ENCODE measurements at places on chromosomes 4 and X. TPM values are rescaled to one million over a fixed set of nuclear protein-coding genes. Genes with fewer than 3 reads are reported as not detected.

DNA sequence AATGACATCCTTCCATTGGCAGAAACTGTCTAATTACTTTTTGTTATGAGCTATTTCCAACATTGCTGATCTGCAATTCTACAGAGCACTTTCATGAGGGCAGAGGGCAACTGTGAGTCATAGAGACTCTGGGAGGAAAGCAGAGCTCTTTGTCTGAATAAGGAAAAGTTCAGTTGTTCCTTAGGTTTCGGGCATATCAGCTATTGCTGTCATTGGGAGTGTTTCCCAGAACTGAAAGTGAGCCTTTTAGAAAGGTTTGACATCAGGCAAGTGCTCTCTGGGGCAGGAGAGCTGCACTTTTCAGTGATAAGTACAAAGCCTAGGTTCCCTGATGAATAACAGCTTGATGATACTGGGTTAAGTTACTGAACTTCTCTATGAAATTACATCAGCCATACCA is 119.2 kb upstream of the EDNRA start:
- DNase-seq = no peak

Gene NHS
- polyA plus RNA-seq = 15.5 TPM

GRCh38 chr4:172680691-172681090 is 487.9 kb upstream of the GALNT7 start:
- no peak for DNase-seq

GRCh38 chrX:85107407-85107806 is 103.7 kb downstream of the APOOL start:
- no peak for DNase-seq

Gene NIPAL1
- polyA plus RNA-seq = 13.2 TPM

- DNase-seq = no peak
These were observed 427.3 kb upstream of the FRG1 start for GRCh38 chr4:189513421-189513820.

DNA sequence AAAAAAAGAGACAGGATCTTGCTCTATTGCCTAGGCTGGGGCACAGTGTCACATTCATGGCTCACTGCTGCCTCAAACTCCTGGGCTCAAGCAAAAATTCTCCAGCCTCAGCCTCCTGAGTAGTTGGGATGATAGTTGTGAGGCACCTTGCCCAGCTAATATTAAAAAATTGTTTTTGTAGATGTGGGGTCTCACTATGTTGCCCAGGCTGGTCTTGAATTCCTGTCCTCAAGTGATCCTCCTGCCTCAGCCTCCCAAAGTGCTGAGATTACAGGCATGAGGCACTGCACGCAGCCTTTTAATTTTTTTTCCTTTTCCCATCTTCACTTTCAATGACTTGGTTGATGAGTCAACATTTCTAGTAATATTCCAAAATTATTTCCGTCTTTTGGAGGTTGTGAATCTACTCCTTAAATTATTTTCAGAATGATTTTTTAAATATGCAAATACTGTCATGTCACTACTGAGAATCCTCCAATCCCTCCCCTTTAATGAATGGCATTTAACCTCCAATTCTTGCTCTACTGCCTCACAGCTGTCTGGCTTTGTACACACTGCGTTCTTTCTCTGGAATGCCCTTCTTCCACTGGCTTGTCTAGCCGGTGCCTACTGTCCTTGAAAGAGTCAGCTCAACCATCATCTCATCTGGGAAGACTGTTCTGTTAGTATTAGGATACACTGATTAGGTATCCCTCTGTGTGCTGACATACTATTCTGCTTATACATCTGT is 27.5 kb upstream of the DCTD start:
- DNase-seq = no peak

- no peak for DNase-seq
These were observed 687 bp upstream of the GRIA2 start for GRCh38 chr4:157219711-157220370.

Gene FGG
- polyA plus RNA-seq = not detected

DNA sequence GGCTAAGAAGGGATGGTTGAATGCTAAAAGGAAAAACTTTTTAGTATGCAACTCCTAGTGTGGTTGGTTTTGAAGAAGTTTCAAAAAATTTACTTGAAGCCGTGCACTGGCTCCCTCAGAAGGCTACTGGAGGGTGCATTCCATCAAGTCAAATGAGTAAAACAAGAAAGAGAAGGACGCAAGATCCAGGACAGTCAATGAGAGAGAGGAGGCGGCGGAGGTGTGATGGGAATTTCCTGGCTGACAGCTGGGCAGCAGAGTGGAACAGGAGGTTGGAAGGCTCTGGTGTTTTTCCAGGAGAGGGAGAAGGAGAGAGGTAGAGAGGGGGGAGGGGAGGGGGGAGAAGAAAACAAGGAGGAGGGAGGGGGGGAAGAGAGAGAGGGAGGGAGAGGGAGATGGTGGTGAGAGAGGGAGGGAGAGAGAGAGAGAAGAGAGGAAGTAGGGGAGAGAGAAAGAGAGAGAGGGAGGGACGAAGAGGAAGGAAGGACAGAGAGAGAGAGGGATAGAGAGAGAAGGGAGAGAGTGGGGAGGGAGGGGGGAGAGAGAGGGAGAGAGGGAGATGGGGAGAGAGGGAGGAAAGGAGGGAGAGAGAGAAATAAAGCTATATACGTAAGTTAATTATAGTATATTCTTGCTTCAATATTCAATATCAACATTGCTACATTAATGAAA is 126.4 kb downstream of the SH3KBP1 start:
- no peak for DNase-seq

GRCh38 chrX:56928546-56928945 is 66.8 kb downstream of the SPIN3 start:
- DNase-seq = no peak

GRCh38 chr4:25103418-25103817 is 56.8 kb downstream of the SEPSECS start:
- DNase-seq = no peak

- no peak for DNase-seq
These were observed 197.1 kb upstream of the GIMD1 start for GRCh38 chr4:106565727-106566126.

DNA sequence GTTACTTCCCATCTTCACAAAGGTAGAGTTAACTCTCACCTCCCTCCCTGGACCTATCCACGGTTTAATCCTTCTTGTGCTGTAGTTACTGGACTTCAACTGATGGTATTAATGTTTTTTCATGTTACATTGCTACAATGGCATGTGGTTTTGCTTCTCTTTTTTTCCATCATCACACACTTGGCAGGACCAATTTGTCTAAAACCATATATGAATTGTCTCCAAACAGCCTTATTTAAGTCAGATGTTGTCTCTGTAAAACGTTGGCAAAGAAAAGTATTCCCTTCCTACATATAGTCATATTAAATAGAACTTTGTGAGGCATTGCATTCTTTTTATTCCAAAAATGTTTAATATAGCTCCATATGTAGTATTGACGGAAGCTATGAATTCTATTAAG is 15.5 kb downstream of the PRRG1 start:
- no peak for DNase-seq

Gene HMX1
- polyA plus RNA-seq = not detected

Gene FREM3
- 0.34 TPM for polyA plus RNA-seq

Gene MAD2L1
- polyA plus RNA-seq = 55.7 TPM

DNA sequence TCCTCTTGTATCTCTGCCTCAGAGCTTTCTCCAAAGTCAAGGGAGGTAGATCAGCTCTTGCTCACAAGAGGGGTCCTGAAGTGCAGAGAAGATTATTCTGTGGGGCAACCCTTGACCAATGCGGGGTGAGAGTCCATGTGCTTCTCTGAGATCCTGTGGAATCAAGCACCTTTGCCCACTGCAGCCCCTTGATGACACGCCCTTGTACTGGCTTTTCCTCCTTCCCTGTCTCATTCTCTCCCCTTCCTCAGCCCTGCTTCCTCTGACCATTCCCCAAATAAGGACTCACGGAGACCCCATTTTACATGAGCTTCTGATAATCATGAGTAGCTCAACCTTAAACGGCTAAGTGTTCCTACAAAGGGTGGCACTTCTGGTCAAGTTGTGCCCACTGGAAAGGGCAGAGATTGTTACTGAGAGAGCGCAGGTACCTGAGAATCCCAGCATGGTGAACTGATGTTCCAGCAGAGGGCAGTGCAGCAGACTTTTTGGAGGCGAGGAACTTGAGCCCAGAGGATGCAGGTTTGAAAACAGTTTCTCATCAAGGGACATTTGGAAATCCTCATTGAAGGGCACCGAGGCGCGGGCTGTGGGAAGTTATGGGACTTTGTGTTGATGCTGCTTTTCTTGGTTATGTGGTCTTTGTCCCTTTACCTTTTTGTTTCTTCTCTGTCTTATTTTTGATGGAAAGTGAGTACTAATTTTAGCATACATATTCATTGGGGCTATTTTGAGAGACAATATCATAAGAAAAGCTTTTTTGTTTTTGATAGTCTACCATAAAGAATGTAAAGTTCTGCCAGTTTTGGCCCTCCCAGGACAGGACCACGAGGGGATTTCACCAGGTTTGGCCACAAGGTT is 201.3 kb downstream of the RBM46 start:
- peak; percentile 47 for DNase-seq

DNA sequence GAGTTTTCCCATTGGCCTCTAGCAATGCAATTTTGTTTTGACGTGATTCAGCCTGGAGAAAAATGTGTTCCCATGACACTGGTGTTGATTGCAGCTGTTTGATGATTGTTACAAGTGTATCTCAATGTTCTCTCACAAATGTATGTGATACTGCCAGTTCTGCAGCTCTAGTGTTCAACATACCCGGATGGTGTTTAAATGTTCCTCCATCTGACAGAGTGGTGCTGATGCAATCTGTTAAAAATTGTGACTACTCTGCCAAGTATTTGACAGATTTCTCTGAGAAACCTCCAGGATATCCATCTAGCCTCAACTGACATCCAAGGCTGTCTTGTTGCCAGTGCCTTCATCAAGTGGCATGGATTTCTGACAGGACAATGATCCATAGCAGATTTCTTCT is 657.2 kb upstream of the DIAPH2 start:
- no peak for DNase-seq

- DNase-seq = no peak
These were observed 35.7 kb upstream of the INTS6L start for GRCh38 chrX:135484641-135485289.

Gene KIF4A
- 17.8 TPM for polyA plus RNA-seq

DNA sequence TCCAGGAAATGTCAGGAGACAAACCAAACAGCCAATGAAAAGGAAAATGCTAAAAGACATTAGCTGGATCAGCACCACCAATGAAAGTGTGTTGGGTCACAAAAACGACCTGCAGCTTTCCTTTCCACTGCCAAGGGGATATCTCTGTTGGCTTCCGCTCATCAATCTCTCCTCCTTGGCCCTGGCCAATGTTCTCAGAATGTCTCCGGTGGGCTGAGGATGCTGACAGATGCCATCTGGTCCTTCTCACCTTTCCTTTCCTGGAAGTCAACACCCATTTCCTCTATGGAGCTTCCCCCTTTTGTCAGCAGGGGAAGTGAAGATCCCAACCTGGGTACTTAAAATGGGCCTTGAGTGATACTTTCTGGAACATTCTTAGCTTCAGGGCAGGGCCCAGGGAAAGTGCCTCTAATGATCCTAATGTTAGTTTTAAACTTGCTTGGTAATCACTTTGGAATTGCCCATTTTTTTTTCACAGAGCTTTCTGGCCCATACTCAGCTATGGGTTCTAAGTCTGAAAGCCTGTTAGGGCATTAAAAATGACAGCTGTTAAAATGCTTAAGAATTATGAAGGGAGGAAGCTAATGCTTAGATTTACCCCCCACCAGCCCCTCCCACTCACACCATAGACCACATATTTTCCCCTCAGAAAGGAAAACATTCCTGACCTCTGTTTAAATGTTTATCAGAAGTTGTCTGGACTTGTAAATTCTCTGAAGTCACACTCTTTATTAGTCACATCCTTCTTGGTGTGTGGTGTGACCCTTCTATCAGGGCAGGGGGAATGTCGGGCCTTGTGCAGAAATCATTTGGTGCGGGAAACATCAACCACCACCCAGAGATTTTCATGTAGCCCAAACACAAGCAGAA is 29.2 kb downstream of the IGFBP7 start:
- DNase-seq = no peak

Gene MTNR1A
- polyA plus RNA-seq = 2.1 TPM

Gene DAPP1
- 1.5 TPM for polyA plus RNA-seq

DNA sequence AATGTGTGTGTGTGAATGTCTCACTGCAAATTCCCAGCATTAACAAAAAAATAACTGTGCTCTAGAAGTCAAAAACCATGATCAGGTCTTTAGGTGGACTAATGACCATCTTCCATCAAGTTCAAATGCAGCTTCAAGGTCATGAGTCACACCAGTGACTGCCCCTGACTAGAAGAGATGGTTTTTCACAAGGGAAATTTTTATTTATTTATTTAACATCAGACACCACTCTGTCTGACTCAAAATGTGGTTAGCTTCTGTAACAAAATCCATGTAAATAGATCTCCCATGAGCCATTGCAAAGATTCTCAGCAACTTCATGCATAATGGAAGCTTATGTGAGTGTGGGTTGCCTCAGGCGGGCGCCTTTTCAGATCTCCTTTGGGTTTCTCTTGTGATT is 219.2 kb downstream of the KIT start:
- no peak for DNase-seq

Gene CCKAR
- polyA plus RNA-seq = not detected

DNA sequence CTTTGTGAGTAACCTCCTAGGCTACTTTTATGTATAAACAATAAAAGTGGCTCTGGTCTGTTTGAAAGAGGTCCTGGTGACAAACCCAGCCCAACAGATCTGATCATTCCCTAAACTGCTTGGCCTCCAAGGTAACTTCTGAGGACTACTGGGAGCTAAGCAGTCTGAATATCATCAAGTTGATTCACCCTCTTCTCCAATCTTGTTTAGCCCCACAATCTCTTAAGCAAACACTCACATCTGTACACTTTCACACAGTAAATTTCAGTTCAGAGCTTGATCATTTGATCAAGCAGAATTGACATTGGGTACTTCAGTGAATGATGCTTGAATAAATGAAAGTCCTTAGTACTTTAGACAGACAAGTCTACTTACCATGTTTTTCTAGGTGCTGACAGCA is 74.7 kb downstream of the HCCS start:
- no peak for DNase-seq

- no peak for DNase-seq
These were observed 49.0 kb downstream of the CRMP1 start for GRCh38 chr4:5843573-5844530.

DNA sequence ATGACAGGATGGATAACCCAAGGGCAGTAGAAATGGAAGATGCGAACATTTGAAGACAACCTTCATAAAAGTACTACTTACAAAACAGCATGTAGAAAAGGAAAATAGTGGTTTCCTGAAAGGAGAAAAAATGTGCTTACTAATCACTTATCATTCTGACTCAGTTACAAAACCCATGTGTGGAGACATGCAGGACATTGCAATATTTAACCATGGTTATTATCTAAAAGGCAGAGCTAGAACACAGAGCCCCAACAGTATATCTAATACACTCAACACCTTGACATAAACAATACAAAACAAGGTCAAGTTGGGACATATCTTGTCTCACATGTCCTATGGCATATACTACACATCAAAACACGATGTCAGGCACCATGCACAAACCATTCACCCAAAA is 55.9 kb downstream of the EIF4E start:
- DNase-seq = no peak

DNA sequence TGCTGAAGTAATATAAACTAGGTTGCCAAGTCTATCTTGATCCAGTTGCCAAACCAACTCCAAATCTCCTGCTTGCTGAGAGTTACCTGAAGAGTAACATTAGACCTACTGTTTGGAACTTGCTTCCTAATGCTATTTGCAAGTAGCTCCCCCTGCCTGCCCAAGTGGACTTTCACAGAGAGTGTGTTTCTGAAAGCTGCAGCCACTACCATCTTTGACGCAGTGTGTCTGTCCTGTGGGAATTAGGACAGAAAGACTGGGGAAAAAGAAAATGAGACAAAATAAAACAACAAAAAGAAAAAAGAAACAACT is 195.0 kb upstream of the HS3ST1 start:
- no peak for DNase-seq

Gene MAGEA4
- polyA plus RNA-seq = not detected

GRCh38 chrX:50514811-50515210 is 44.2 kb upstream of the DGKK start:
- DNase-seq = no peak

GRCh38 chr4:53646795-53647194 is 55.5 kb upstream of the LNX1 start:
- no peak for DNase-seq
